ENCODE measurements at places on chromosomes 7 and 10.

GRCh38 chr10:127952575-127952869 lies 45.6 kb downstream of the PTPRE start:
- DNase-seq: no peak

GRCh38 chr7:129423700-129424410 lies 10.4 kb upstream of the STRIP2 start:
- no peak for DNase-seq

DNA sequence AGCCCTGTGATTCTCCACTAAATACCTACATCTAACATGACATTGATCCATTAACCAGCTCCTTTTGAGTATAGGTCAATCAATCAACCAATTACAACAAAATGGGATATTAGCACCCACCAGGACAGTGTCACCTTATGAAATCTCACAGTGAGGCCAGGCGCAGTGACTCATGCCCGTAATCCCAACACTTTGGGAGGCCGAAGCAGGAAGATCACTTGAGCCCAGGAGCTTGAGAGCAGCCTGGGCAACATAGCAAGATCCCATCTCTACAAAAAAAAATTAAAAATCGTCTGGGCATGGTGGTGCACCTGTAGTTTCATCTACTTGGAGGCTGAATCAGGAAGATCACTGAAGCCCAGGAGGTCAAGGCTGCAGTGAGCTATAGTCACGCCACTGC lies 28.5 kb downstream of the SRRM3 start:
- no peak for DNase-seq

DNA sequence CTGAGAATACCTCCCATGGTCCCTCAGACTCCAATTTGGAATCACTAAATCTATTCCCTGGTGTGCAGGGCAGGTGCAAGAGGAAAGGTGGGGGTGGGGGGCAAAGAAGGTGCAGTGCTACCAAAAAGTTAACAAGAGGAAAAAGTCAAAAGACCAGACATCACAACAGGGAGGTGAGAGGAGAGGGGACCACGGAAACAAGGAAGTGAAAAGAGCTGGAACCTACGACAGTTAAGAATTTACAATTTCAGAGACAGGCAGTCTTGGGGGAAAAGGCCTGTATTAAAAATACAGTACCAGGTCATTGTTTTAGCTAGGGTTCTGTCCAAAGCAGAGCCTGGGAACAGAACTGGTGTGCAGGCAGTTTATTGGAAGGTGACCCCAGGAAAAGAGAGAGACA lies 14.6 kb downstream of the ITGB1 start:
- DNase-seq: no peak

- no peak for DNase-seq
Observed at GRCh38 chr10:46293832-46294640, 7.2 kb downstream of the ANTXRL start.

DNA sequence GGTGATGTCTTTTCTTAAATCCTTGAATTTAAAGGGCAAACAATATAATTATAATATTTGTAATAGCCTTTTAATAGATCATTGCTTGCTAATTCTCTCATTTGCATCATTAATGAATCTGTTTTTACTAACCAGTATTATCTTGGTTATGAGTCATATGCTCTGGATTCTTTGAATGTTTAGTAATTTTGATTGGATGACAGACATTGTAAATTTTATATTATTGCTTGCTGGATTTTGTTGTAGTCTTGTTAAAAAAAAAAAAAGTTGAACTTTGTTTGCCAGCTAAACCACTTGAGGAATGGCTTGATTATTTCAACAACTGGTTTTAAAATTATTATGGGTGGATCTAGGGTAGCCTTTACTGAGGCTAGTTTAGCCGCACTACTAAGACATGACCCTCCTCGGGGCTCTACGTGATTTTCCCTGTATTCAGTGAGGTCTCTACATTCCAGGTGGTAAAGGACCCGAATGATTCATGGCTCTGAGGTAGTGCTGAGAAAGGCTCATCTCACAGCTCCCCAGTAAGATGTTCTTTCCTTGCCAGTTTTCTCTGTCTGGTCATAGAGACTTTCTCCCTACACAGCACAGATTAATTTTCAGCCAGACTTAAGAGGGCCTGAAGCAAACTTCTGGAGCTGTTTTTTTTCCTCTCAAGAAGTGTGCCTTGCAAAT lies 8.5 kb downstream of the C10orf90 start:
- DNase-seq: no peak

GRCh38 chr10:121078672-121079102 lies 227.5 kb downstream of the WDR11 start:
- DNase-seq: no peak

DNA sequence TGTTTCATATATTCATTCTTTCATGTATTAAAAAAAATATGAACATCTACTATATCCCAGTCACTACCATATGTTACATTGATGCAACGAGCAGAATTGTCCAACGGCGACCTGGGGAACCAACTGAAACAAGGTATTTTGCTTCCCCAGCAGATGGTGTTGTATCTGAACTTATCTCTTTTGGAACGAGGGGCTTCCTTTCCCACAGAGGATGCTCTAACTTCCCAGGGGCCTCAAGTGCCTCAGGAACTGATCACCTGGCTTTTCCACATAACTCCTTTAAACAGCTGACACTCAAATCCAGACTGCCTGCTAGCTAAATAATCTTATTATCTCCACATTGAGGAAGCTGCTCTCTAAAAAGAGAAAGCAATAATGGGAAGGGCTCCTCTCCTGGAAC lies 259.3 kb downstream of the HTR7 start:
- DNase-seq: no peak

- no peak for DNase-seq
Observed at GRCh38 chr10:88889559-88890337, 9.7 kb downstream of the STAMBPL1 start.

DNA sequence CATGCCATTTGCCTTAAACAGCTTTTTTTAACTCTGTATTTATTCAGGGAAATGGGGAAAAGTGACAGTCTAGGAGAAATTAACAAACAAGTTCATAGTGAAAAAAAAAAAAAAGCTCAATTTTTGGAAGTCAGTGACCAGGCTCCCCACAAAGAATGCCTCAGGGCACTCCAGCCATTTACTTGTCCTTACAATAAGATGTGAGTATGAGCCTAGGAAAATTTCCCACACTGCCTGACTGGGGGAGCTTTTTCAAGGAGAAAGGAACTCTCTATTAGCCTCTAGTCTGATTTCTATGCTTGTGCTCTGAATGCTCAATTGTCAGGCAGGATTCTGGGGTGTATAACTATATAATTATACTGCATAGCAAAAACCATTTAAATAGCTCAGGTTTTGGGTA lies 74.9 kb upstream of the NRBF2 start:
- DNase-seq: no peak

DNA sequence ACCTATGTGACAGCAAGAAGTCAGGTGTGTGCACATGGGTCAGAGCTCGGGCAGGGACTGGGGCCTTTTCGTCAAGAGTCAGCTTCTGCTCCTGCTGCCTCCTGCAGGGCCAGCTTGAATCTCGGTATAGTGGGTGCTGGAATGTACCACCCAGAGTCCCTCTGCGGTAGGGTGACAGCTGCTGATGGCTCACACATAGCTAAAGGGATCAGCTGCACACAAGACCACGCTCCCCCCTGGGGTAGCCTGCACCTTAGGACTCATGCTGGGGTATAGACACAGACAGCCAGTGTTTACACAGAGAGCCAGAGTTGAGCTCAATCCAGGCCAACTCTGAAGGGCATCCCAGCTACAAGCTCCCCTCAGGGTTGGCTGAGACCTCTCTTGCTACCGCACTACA lies 14.0 kb upstream of the COL13A1 start:
- no peak for DNase-seq

GRCh38 chr7:111986601-111987000 lies 219.6 kb downstream of the DOCK4 start:
- no peak for DNase-seq

- DNase-seq: no peak
Observed at GRCh38 chr10:49076319-49076718, 39.0 kb downstream of the VSTM4 start.

GRCh38 chr10:4820804-4821401 lies 5.1 kb upstream of the AKR1E2 start:
- no peak for DNase-seq

DNA sequence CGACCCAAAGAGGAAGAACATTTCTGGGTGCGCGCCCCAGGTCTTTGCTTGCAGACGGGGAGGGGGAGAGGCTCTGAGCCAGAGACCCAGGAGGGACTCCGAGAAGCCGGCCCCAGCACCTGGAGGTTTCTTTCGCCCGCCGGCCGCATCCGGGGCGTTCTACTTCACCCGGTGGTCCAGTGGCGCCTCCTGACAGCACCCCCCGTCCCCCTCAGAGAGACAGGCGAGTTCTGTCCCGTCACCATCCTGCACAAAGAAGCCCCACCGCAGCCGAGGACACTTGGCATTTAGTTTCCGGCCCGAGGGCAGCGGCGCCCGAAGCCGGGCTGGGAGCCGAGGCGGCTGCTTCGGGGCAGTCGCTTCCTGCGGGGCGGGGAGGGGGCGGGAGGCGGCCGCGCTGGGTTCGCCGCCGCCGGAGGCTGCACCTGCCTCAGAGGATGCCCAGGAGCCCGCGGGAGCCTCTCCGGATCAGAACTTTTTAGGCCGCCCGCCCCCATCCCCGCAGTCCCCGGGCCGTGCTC lies at the start of gene TMEM178B:
Gene TMEM178B (plus strand): TSS at position 424 of the 521 bp plus-strand sequence.
- DNase-seq: no peak

DNA sequence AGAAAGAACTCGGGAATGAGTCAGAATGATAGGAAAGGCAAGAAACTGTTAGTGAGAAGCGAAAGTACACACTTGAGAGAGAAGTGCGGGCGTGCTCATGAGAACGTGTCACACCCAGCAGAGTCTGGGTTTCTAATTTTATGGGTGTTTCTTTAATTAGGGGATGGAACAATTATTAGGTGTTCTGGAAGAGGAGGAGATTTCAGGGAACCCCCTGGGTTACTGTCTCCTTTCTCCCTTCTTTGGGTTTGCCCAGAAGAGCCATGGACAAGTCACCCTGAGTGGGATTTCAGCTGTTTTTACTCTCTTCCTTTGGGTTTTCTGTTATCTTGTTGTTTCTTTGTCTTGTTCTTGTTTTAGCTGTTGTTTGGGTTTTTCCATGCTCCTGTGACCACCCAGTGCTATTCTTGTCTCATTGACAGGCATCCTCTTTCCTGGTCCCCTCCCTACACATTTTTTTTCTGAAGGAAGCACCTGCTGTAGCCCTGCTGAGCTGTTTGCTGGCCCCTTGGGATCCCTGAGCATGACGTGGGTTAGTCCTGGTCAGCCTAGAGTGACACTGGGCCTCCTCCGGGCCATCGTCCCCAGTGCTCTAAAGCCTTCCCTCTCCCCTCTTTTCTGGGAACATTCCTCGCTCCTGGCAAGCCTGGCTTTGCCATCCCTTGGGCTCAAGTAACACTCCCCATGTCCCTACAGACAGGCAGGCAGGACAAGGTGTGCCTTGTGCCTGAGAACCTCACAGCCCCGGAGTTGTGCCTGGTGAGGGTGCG lies 3.5 kb downstream of the SH2D4B start:
- no peak for DNase-seq

DNA sequence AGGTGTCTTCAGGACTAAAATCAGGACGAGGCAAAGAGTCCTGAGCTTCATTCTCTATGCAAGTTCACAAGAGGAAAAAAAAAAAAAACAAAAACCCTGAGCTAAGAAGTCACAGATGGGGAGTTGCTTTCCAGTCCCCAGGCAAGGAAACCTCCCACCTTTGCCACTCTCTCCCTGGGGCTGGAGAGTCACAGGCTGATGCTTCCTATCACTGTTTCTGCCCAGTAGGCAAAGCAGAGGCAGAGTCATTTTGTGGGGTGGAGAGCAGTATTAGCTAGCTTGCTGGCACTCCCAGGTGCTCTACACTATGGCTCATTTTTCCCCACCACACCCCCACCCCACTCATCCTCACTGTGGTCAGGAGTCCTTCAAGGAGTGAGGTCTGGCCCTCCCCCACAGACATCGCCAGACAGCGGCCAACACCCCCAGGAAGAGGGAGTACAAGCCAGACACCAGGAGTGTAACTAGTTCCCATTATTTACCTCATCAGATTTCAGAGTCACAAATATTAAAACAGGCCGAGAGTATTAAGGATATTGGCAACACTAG lies 34.6 kb upstream of the UNC5B start:
- no peak for DNase-seq

GRCh38 chr7:917255-918117 lies 37.0 kb downstream of the ADAP1 start:
- DNase-seq: no peak

DNA sequence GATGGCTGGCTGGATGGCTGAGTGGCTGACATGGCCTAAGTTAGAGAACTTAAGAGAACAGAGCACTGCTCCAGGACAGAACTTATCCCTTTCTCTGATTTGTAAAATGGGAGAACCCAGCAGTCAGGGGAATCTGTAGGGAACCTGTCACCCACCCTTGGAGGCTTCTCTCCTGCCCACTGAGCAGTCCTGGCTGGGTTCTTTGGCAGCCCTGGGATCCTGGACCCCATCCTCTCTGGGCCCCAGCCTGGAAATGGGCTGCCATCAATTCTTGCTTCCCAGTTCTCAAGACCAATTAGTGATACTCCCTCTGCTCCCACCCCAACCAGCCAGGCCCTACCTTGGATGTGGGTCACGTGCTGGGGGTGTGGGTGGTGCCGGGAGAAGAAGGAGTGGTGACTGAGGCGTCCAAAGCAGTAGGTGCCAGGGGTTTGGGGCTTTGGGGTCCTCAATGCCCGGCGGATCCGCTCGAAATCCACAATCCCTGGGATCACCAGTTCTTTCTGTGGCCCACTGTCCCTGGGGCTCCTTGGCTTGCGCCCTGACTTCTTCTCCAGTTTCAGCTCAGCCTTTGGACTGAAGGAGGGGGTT lies 3.6 kb downstream of the TBATA start:
- DNase-seq: no peak

DNA sequence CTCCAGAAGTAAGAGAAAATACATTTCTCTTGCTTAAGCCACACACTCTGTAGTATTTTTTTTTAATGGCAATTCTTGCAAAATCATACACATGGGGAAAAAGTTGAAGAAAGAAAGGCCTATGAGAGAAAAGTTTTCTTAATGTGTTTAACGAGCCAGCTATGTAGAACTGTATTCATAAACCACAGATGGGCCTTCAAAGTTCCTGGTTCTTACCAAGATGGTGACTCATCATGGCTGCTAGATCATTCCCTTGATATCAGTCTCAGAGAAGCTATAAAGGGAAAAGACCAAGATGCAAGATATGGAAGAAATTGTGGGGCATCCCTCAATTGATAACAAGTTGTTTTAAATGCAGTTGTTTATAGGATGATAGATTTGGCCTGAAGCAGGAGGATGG lies 992.7 kb upstream of the MBL2 start:
- no peak for DNase-seq

GRCh38 chr10:123948030-123948823 lies 56.6 kb upstream of the CPXM2 start:
- DNase-seq: no peak

DNA sequence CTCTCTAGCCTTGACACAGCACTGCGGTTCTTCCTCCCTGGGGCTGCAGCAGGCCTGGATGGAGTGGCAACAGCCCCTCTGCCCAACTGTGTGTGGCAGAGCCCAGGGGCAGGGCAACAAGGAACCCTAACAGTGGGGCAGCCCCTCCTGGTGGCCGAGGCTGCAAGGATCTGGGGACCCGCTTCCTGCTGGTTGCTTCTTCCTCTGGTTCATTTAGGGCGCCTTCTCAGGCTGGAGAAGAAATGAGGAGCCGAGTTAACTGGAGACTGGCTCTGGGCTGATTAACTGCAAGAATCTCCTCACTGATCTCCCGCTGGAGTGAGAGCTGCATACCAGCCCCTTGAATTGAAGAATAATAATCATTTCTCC lies 80.1 kb upstream of the EMX2 start:
- no peak for DNase-seq
